ENCODE measurements at places on chromosomes 4 and X.

- DNase-seq: no peak
- no peak overlapping the region for H3K27ac ChIP-seq
- no peak overlapping the region for H3K4me3 ChIP-seq
- no peaks in the 10 kb centered on the region for H3K36me3 ChIP-seq
- no peaks in the 10 kb centered on the region for H3K4me1 ChIP-seq
Observed at GRCh38 chr4:98326168-98326567, 65.0 kb downstream of the RAP1GDS1 start.

- H3K4me3 ChIP-seq: no peak overlapping the region
- no peak for DNase-seq
- no peaks in the 10 kb centered on the region for H3K4me1 ChIP-seq
- H3K27me3 ChIP-seq: no peaks in the 10 kb centered on the region
- no peaks in the 10 kb centered on the region for H3K36me3 ChIP-seq
Observed at GRCh38 chr4:132330994-132331393, 818.1 kb upstream of the PCDH10 start.

- H3K36me3 ChIP-seq: no peaks in the 10 kb centered on the region
- no peaks in the 10 kb centered on the region for H3K27me3 ChIP-seq
- no peak overlapping the region for H3K4me3 ChIP-seq
- no peaks in the 10 kb centered on the region for H3K4me1 ChIP-seq
Observed at GRCh38 chr4:97432551-97432950, 710.7 kb downstream of the STPG2 start.

- H3K4me1 ChIP-seq: no peaks in the 10 kb centered on the region
- no peaks in the 10 kb centered on the region for H3K36me3 ChIP-seq
- no peak overlapping the region for H3K4me3 ChIP-seq
- DNase-seq: no peak
Observed at GRCh38 chrX:151030845-151031244, 47.7 kb downstream of the HMGB3 start.
